ENCODE measurements at places on chromosomes 5 and 9.

DNA sequence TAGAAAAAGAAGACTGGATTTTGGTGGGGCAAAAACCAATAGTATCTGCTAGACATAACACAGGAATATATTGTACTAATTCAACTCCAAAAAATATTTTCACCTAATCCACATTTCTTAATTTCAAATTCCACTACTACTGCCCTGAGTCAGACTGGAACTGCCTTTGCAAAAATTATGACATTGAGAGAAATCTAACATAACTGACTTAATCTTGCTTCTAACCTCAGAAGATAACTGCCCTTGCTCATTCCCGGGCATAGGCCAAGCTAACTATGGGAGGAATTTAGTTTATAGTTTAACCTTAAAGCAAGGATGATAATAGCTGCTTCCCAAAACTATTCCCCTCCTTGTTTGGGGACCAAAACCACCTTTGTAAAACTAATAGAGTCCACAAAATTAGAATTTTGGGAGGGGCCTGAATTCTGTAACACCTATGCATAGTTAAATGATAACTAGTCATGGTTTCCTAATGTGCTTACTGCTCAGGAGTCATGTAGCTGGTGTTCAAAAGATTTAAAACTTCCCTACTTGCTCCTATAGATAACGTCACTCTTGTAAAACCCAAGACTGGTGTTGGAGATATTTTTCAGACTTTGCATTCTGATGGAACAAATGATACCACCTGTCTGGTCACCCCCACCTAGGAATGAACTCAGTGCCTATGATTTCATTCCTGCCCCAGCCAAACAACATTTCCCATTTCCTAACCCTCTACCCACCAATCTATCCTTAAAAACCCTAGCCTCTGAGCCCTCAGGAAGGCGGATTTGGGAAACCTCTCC is 14.1 kb upstream of the TXN start:
- DNase-seq: no peak

- no peak for DNase-seq
Observed at GRCh38 chr5:139414581-139415130, 10.8 kb upstream of the SPATA24 start.

DNA sequence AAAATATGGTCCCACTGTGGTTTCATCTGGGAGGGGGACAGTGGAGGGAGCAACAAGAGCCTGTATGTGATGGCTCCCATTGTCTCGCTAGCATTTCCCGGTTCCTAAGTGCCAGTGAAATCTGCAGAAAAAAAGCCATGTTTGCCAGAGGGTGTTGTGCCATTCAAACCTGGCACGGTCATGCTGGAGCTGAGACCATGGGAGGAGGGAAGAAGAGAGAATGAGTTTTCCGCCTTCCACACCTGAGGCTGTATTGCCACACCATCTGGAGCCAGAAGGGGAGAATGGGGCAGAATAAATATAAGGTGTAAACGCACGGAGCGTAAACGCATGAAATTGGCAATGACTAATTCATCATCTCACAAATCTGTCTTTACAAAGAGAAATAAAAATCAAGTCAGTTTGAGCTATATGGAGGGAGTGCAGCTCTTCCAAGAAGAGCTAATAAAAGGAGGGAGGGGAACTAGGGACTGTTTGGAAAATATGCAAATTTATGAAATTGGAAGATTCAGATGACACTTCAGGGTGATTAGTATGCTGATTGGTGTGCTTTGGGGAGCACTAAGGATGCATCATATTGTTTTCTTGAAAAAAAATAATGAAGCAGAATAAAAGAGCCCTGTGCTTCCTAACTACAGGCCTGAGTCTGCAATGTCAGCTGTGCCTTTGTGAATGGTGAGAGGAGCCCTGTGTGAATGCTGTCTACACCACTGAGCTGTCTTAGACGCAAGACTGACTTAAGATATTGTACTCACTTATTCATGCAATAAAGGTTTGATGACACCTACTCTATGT is 237.9 kb downstream of the NSG2 start:
- no peak for DNase-seq

- DNase-seq: no peak
Observed at GRCh38 chr5:39399135-39400036, 25.4 kb downstream of the DAB2 start.

DNA sequence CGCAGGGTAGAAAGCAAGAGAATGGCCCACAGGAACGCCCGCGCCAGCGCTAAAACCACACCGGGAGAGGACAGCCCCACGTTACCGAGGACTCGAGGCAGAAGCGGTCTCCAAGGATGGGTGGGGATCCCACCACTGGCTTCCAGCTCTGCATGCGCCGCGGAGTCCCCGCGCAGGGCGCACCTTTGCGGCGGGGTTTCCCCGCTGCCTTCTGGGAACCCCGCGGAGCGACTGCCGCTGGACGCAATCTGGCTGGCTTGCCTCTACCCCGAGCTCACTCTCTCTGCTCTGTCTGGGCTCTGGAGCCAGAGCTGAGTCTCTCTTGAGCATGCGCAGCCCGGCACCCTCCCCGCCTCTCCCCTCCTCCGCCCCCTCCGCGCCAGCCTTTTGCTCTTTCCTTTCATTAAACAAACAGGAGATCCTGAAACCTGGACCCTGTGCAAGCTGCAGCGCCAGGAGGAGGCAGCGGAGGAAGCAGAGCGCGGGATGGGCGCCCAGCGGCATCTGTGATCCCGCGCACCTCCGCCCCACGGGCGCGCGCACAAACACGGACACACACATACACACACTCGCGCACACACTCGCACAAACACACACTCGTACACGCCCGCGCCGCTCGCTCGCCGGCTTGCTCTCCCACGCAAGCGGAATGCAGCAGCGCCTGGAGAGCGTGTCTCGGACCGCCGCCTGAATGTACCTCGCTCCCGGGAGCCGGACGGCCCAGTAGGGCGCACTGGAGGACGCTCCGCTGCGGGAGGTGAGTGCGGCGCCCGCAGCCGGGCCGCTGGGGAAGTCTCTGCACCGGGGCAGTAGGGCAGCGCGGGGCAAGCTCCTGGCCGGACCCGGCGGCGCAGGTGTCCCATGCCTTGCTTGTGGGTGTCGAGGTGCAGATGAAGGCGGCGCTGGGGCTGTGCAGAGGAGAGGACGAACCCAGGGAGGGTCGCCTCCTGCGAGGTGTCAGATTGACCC is at the start of gene PLPPR1:
TSS of gene PLPPR1 (plus strand) at position 382 of the 969 bp plus-strand sequence.
- peak; percentile 86 for DNase-seq

GRCh38 chr5:10921160-10921559 is 160.1 kb upstream of the DAP start:
- no peak for DNase-seq

DNA sequence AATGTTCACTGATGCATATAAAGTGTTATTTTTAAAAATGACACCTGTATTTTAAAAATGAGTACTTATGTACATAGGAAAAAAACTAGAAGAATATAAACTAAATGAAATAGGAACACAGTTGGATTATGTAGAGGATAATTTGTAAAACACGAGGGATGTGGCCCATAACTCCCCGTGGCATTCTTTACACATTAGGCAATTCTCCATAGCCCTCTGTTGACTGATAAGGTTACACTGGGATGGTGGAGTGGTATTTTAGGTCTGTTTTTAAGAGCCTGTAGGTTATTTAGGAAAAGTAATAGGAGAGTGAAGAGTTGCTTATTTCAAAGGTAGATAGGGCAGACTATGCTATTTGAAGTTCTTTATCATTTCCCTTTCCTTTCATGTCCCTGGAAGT is 1.8 kb downstream of the CAVIN4 start:
- no peak for DNase-seq

DNA sequence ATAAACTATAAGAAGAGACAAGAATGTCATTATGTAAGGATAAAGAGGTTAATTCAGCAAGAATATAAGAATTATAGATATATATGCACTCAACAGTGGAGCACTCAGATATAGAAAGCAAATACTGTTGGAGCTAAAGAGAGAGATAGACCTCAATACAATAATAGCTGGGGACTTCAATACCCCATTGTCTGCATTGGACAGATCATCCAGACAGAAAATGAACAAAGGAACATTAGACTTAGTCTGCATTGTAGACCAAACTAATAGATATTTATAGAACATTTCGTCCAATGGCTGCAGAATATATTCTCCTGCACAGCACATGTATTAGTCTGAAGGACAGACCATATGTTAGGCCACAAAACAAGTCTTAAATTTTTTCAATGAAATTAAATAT is 777.1 kb downstream of the CDH18 start:
- no peak for DNase-seq

DNA sequence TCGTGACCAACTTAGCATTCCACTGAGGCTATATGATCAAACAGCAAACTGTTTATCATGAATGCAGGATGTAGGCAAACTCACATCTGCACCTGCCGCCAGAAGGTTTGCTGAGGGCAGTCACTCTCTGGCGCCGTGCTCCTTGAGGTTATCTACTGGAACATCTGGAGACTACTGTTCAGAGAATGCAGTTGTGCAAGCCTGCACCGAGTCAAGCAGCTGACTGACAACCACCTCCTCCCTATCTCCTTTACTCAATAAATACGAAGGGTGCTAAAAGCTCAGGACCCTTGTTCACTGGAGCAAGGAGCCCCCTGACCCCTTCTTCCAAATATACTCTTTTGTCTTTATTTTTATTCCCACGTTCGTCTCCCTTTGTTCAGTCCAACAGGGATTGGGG is 27.1 kb downstream of the CCDC125 start:
- DNase-seq: no peak

DNA sequence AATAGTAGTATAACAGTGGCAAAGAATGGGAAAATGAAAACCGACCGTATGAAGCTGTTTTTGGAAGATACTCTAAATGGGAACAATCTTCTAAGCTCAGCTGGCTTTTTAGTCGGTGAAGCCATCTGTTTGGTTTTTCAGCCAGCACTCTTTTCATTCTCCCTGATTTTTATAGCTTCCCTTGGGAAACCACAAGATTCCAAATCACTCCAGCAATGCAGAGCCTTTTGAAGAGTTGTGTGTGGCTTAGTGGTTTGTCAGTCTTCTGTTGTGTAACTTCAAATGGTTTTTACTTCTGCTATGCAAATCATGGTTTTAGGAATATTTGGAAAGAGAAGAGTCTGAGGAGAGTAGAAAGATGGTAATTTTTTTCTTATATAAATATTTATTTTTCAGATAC is 180.7 kb downstream of the KDM4C start:
- DNase-seq: no peak

DNA sequence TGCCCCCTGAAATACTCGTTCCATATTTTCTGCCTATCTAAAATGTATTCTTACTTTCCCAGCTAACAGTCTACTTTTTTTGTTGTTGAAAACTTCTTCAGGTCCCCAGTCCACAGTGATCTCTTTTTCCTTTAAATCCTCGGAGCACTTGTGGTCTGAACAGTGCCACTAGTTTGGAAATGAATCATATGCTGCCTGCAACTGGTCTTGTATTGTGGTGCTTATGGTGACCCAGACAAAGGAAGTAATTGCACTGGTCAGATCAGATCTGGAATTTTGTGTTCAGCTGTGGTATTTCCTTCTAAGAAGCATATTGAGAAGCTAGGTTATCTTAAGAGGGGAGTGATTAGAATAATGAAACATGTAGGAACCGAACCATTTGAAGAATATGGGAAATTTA is 2.9 kb downstream of the UNC13B start:
- DNase-seq: no peak

GRCh38 chr5:154258531-154259217 is 68.1 kb downstream of the GALNT10 start:
- no peak for DNase-seq

DNA sequence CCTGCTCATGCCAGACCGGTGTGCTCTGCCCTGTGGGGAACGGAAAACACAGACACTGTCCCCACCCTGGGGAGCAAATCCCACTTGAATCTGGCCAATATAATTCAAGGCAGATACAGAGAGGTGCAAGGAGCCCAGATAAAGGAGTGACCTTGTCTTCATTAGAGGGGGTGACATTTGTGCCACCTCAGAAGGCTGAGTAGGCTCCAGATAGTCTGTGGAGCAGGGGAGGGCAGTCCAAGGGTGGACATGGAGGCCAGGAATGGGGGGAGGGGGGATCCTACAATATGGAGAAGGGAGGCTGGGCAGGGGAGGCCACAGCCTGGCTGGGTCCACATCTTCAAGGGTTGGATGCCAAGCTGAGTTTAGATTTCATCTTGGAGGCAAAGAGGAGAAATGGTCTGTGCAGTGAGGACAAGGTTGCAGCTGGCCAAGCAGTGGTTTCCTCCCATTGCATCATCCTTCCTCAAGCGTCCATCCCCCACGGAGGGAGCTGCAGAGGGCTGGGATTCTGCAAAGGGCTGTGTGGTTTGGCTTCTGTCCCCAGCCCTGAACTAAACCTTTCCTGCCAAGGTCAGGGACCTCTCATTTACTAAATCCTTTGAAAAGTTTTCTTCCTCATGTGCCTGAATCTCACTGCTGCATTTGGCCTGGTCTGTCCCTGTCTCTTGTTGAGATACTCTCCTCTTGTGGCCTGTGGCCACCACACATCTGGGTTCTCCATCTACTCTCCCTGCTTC is 60.1 kb downstream of the GALNT12 start:
- DNase-seq: no peak

GRCh38 chr9:7210854-7211637 is 453.3 kb downstream of the KDM4C start:
- DNase-seq: no peak

DNA sequence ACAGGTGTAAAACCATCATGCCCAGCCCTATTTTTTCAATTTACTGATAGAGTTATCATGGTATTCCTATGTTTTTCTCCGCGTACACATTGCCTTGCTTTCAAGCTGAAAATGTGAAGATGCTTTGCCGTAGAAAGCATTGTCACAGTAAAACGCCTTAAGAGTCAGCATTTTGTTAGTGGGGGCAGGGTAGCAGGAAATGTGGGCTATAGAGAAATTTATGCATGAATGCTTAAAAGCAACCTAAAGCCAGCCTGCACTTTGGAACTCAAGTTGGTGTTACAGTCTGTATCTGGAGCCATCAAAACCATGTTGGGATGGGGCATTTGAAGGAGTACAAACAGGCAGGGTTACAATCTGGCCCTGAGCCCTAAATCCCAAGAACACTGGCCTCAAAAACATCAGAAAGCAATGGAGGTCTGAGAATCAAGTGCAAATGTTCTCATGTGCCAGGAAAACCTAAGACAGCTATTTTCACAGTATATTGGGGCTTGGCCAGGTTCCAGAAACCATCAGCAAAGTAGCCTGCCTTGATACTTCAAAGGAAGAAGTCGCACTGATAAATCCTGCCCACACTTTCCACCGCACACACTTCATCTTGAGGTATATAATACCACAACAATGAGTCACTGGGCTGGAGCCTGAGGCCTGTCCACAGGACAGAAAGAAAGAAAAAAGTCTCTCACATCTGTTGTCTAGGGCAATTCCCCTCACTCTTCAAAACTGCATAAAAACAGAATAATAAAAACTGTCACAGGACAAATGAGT is 313.8 kb downstream of the ENC1 start:
- no peak for DNase-seq

GRCh38 chr5:107369622-107370021 is 301.1 kb downstream of the EFNA5 start:
- no peak for DNase-seq

GRCh38 chr5:6715758-6716628 is 2.8 kb downstream of the TENT4A start:
- no peak for DNase-seq

Measured in substantia nigra (tissue), 51 donors.